ENCODE measurements at places on chromosomes 1 and 21.

GRCh38 chr1:21935393-21935804 is 1.7 kb downstream of the HSPG2 start:
- DNase-seq: no peak

DNA sequence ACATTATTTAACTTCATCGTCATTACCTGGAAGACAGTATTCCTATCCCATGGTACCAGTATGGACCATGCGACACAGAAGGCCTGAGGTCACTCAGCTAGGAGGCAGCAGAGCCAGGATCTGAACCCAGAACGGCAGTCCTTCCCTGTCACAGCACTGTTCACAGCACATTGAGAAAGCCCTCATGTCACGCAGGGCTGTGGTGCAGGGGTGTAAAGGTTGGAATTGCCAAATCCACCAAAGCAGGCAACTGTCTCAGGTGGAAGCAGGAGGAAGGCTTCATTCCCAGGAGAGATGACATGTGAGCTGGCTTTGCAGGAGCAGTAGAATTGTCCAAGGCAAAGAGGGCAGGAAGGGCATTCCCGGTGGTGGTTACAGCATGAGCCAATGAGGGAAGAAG is 9.9 kb upstream of the TTC22 start:
- DNase-seq: no peak

GRCh38 chr1:19483261-19483660 is 2.1 kb downstream of the CAPZB start:
- no peak for DNase-seq

DNA sequence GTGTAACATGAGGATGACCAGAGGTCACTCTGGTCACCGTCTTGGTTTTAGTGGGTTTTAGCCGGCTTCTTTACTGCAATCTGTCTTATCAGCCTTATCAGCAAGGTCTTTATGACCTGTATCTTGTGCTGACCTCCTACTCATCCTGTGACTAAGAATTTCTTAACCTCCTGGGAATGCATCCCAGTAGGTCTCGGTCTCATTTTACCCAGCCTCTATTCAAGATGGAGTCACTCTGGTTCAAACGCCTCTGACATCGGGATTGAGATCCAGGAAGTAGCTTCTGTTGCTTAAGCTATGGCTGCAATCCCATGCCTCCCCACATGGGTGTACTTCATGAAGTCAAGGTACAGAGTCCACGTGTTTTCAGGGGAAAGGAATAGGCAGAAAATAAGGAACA is 19.9 kb downstream of the FMN2 start:
- DNase-seq: no peak

DNA sequence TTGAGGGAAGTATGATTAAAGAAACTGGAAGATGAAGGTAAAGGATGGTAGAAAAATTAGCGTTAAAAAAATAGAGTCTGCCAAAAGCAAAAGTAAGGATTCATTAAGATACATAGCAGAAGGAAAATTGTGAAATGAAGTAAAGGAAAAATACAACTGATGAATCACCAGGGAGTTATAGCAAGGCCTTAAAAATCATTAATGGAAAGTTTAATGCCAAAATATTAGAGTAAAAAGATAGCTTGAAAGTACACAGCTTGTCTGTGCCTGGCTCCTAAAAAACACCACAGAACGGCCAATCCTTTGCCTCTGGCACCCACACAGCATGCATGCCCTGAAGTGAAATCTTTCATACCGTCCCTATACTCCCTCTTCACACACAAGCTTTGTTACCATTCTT is 66.9 kb upstream of the APOBEC4 start:
- DNase-seq: no peak

GRCh38 chr1:15406614-15407559 is 2.8 kb upstream of the EFHD2 start:
- no peak for DNase-seq

GRCh38 chr1:14787604-14788003 is 189.1 kb downstream of the KAZN start:
- DNase-seq: no peak

- no peak for DNase-seq
Observed at GRCh38 chr21:15400905-15401304, 328.9 kb upstream of the USP25 start.

GRCh38 chr1:27666791-27667254 is 5.2 kb downstream of the IFI6 start:
- DNase-seq: no peak

- no peak for DNase-seq
Observed at GRCh38 chr1:26289158-26290059, 9.5 kb downstream of the SH3BGRL3 start.

DNA sequence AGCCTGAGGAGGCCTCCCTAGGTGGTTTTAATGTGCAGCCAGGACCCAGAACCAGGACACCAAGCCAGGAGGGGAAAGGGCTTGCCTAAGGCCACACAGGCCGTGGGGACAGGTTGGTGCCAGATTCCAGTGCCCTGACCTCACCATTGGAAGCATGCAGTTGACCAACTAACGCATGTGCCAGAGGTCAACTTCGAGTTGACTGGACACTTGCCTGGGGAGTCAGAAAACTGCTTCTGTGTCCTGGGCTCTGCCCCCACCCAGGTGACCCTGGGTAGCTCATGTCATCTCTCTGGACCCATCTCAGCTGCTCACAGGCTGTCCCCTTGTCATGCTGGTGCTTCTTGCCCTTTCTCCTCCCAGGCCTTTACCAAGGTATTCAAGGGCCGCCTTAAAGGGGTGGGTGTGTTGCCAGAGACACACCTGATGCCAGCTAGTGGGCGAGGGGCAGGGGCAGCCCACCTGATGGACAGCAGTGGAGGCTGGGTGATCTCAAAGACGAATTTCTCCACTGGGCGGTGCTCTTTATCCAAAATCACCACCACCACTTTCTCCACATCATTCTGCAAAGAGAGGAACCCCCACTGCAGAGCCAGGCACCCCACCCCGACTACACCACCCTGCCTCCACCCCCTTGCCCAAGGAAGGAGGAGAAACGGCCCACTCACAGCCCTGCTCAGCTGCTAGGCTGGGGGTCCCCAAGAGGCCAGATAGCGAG is 4.4 kb downstream of the MAD2L2 start:
- DNase-seq: no peak

DNA sequence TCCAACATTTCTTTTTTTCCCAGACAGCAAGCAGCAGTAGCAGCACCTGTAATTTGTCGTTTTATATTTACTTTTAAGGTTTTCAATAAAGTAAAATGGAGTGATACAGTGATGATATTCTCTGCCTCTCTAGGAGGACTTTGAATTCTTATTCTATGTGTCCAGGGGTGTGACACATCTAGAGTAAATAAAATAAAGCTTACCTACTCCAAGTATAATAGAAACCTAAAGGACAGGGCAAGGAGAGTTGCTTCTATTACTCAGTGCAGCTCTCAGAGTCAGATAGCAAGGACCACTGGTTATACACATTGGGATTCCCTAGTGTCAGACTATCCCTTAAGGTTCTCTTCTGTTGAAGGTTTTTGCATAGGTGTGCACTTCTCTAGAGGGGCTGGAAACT is 95.9 kb downstream of the LMO4 start:
- no peak for DNase-seq

- no peak for DNase-seq
Observed at GRCh38 chr1:158155673-158156072, 25.0 kb upstream of the CD1D start.

DNA sequence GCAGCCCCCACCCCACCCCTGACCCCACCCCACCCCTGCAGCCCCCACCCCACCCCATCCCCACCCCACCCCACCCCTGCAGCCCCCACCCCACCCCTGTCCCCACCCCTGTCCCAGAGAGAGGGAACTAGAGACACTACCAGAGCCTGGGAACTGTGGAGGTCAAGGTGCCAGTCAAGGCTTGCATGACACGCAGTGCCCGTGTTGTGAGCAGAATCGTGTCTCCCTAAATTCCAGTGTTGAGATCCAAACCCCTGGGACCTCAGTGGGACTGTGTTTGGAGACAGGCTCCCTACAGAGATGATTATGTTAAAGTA is 18.4 kb upstream of the SUMO3 start:
- no peak for DNase-seq

- DNase-seq: peak; percentile 34
Observed at GRCh38 chr1:236142253-236143103, at the start of gene GPR137B. Gene GPR137B (plus strand): TSS chr1:236142539. CDS start chr1:236142623, 84 bp downstream.

GRCh38 chr1:194252199-194252598 is 1065.8 kb upstream of the B3GALT2 start:
- no peak for DNase-seq

- DNase-seq: no peak
Observed at GRCh38 chr1:15550573-15550972, 23.9 kb downstream of the DNAJC16 start.

GRCh38 chr1:56147459-56147858 is 431.9 kb downstream of the PLPP3 start:
- no peak for DNase-seq

- DNase-seq: no peak
Observed at GRCh38 chr1:1599030-1599934, 653 bp downstream of the FNDC10 start.

DNA sequence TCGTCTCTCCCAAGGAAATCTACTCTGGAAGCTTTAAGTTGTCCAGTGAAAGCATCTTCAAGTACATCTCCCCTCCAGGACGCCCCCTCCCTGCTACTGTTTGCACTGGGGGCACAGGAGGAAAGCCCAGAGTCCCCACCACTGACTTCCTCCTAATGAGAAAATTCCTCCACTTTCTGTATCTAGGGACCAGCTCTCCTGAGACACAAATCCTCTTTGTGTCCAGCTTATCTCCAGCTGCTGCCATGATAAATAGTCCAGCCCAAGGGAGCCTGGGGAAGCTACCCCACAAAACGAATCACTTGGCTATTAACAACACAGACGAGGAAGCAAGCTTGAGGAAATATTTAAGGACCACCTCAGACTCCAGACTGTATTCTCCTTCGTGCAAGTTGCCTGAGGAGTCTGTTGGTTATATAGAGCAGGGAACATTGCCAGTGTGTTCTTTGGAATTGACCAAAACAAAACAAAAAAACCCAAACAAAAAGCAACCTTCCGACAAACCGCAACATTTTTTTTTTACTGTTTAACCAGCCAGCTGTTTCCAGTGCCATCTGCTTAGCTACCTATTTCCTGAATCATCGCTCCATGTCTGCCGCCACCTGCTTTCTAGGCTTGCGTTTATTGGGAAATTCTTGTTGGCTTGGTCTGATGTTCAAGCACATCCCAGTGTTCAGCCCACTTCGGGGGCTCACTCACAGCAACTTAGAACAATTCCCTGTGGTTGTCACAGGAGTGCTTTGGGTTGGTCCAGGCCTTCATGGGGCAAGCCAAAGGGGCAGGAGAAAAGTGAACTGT is 7.7 kb downstream of the C1orf226 start:
- DNase-seq: no peak

DNA sequence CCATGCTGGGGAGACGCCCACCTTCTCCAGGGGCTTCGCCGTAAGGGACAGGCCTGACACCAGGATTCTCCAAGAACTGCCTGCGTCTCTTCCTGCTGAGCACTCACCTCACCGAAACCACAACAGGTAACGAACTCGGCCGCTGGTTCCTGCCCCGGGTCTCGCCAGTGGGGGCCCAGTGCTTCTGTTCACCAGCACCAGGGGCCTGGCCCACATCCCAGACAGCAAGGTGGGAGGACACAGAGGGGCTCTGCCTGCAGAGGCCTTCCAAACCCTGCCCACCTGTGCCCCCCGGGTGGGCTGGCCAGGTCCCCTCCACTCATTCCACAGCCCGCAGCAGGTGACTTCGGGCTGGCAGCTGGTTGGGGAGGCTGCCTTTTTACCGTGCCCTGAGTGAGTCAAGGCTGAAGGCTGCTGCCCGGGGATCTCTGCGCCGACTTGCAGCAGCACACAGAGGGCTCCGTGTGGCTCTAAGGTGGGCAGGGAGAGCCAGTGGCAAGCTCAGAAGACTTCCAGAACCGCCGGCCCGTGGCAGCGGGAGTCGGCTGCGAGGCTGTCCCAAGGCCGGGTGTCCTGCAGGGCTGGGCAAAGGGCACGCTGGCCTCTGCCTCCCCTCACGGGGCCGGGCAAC is 14.7 kb upstream of the COL18A1 start:
- DNase-seq: no peak

DNA sequence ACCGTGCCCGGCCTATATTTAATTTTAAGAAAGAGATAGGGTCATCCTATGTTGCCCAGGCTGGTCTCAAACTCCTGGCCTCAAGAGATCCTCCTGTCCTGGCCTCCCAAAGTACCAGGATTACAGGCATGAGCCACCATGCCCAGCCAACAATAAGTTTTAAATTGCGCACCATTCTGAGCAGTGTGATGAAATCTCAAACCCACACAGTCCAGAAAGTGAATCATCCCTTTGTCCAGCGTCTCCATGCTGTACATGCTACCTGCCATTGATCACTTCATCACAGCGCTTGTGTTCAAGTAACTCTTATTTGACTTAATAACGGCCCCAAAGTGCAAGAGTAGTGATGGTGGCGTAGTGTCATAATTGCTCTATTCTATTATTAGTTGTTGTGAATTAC is 75.4 kb downstream of the APP start:
- no peak for DNase-seq

DNA sequence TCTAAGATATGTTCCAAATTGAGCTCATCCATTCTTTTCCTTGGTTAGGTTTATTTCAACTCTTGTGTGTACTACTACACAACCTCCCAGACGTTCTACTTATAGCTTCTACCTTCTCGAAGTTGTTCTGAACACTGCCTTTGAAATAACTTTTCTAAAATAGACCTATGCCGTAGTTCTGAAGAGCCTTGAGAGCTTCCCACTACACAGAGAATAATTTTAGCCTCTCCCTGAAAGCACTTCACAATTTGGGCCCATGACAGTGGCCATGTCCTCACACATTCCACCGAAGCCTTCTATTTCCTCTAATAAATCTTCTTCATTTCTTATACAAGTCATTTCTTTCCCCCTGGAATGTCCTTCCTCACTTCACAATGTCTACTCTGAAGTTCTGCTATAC is 62.2 kb downstream of the CRB1 start:
- DNase-seq: no peak

GRCh38 chr1:6588893-6589520 is 9.2 kb downstream of the ZBTB48 start:
- DNase-seq: no peak

- DNase-seq: no peak
Observed at GRCh38 chr1:242083742-242084141, 84.8 kb upstream of the MAP1LC3C start.

- DNase-seq: no peak
Observed at GRCh38 chr1:1437033-1437903, 1.8 kb downstream of the VWA1 start.

DNA sequence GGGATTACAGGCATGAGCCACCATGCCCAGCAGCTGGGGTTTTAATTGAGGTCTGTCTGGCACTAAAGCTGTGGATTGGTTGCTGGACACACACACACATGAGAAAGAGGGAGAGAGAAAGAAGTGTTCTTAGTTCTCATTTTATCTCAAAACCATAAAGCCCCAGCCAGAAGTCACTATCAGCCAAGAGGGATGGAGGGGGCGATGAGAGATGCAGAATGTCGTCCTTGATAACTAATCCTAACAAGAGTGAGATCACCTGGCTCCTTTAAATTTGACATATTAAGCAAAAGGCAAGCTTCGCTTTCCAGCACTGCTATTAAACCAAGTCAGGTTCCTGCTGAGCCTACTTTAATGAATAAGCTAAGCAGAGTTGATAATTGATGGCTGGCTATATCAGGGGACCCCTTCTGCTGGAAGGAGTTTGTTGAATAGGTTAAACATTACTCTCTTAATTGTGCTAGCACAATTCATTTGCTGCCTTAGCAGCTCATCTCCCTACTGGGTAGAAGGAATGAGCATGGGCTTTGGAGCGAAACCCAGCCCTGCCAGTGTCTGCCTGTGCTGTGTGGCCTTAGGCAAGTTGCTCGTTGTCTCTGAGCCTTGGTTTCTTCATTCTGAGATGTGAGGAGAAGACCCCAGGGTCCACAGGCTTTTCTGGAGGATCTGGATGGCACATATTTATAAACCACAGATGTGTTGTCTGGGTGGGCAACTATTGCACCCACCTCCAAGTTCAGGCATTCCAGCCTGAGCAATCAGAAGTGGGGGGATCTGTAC is 50.8 kb downstream of the ALPL start:
- DNase-seq: no peak

Data from activated T-helper 1 cell treated with Interleukin-2 at 50 U/mL for 16 hours (primary cell).